ENCODE measurements at places on chromosomes 2 and 18. TPM values are rescaled to one million over a fixed set of nuclear protein-coding genes. Genes with fewer than 3 reads are reported as not detected.
A peak's percentile ranks its signal among the peaks of the same experiment; 100 is the strongest.

Gene PLEK
- total RNA-seq = 4.8 TPM

Gene CKAP2L
- total RNA-seq = 0.70 TPM

Gene LINC00305
- not detected for total RNA-seq

Gene CXCR4
- total RNA-seq = 446 TPM

Gene SDC1
- 213 TPM for total RNA-seq

Gene TNFAIP6
- not detected for total RNA-seq

Gene PAX8
- 18.0 TPM for total RNA-seq

Gene RTKN
- total RNA-seq = 46.2 TPM

Gene CHRND
- total RNA-seq = not detected

Gene KATNAL2
- total RNA-seq = not detected

Gene IL1RL1
- total RNA-seq = 25.6 TPM

Gene IL1RL2
- total RNA-seq = 0.57 TPM

DNA sequence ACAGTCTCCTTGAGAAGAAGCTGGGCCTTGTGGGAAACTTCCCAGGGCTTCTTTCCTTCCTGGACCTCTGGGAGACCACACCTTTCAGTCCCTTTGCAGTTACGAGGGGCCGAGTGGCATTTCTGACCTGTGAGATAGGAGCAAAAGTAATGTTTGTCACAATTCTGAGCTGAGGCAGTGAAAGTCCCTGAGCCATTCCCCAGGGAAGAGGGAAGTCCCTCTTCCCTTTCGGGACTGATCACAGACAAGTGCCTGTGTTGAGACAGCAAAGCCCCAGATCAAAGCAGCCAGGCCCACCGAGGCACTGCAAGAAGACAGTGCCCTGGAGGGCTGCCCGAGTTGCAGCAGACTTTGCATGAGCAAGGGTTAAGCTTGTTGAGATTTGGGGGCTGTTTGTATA, 41.9 kb downstream of the RHOB start:
- no peaks in the 10 kb centered on the region for H3K27me3 ChIP-seq
- DNase-seq = no peak
- H3K36me3 ChIP-seq = no peaks in the 10 kb centered on the region
- H3K4me3 ChIP-seq = no peak overlapping the region

GRCh38 chr2:118989481-118989880, 47.5 kb downstream of the MARCO start:
- H3K27ac ChIP-seq = no peak overlapping the region
- H3K4me1 ChIP-seq = no peaks in the 10 kb centered on the region
- no peak overlapping the region for H3K4me3 ChIP-seq
- DNase-seq = no peak
- H3K27me3 ChIP-seq = no peaks in the 10 kb centered on the region
- no peaks in the 10 kb centered on the region for H3K36me3 ChIP-seq

DNA sequence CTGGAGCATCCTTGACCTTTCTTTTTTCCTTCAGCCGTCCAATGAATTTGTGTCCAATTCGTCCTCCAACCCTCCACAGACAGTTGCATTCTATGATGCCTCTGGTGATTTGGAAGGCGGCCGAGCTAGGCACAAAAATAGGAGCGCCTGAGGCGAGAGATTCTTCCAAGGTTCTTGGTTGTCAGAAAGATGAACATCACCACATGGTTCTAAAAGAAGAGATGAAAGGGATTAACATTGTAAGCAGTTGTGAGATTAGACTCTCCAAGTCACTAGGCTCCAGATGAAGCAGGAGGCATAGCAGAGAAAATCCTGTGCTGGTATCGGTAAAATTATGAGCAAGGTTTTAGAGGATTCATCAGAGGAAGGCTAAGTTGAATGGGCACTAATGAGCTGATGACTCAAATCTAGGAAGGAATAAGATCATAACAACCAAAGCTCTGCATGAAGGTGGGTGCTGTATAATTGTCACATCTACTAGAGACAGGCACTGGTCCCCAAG, 75.4 kb upstream of the MAP4K3 start:
- H3K4me1 ChIP-seq = no peaks in the 10 kb centered on the region
- no peaks in the 10 kb centered on the region for H3K36me3 ChIP-seq
- H3K27me3 ChIP-seq = no peaks in the 10 kb centered on the region
- peak overlapping the region; percentile 51 for H3K27ac ChIP-seq
- H3K4me3 ChIP-seq = no peak overlapping the region

DNA sequence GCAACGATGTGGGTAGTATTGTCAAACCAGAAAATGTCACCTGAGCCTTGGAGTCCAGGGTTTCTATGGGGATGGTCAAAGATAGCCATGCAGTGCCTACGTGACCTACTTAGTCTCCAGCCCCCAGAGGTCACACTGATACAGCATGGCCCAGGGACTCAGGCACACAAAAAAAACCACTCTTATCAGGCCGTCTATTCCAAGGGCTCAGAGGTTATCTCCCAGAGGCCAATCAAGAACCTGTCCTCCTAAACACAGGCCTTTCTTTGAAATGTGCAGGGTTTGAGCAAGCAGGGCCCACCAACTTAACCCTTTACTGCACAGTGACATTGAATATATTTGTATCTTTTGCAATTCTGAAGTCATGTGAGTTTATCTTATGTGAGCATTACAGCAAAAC, 82.7 kb downstream of the MRO start:
- DNase-seq = no peak
- no peaks in the 10 kb centered on the region for H3K4me1 ChIP-seq
- no peak overlapping the region for H3K4me3 ChIP-seq
- no peak overlapping the region for H3K27ac ChIP-seq

DNA sequence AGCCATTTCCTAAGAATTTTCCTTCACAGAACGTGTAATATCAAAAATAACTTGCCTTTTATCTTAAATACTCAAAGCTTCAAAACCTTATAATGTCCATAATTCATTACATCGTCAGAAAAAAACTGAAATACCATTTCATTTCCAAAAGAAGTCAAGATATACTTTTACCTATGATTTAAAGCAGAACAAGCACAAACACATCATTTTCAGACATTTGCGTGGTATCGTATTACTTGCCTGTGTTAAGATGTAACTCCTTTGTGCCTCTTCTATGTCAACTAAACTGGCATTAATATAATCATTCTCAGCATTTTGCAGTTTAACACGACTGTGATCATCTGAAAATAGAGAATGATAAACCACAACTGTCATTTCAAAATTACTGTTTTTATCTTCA, 47.5 kb downstream of the PTPN2 start:
- H3K4me3 ChIP-seq = no peak overlapping the region
- H3K36me3 ChIP-seq = no peaks in the 10 kb centered on the region
- no peaks in the 10 kb centered on the region for H3K27me3 ChIP-seq
- DNase-seq = no peak
- H3K27ac ChIP-seq = no peak overlapping the region
- peaks cover 6% of the 10 kb centered on the region for H3K4me1 ChIP-seq

DNA sequence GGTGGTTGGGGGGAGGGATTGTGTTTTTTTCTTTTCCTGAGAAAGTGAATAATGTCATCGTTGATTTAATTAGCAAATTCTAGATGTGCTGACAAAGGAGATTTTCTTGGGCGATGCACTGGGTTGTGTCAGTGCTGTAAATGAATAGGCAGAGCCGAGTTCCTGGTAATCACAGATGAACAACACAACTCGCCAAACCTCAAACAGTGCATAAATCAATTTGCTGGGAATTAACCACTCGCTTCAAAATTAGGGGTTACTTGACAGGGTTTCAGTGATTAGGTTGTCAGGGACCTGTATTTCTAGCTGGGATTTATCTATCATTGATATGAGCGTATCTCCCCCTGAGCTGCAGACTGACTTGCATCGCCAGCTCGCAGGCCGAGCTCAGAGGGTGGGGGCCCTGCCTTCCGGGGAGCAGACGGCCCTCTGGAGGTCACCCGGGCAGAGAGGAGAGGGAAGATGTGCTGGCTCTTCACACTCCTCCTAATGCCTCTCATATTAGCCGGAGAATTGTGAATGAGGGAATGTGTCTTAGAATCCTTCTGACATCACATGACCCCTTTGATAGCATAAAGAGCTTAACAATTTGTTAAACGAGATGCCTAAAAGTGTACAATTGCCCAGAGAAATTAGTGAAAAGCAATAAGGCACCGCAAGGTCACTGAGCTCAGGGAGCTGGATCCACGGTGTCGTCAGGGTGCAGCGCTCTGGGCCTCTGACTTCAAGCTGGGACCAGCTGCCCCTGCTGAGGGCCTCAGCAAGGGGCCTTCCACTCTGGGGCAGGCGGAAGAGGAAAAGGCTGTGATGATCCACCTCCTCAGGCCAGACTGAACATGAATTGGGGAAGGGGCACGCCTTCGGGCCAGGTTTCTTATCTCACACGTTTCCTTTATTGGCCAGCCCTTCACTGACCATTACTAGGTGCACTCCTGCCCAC, 48.9 kb downstream of the SMIM21 start:
- no peaks in the 10 kb centered on the region for H3K27me3 ChIP-seq
- no peak overlapping the region for H3K27ac ChIP-seq
- no peak for DNase-seq
- H3K4me1 ChIP-seq = no peaks in the 10 kb centered on the region

- no peaks in the 10 kb centered on the region for H3K36me3 ChIP-seq
- H3K27me3 ChIP-seq = no peaks in the 10 kb centered on the region
- H3K4me1 ChIP-seq = no peaks in the 10 kb centered on the region
- no peak overlapping the region for H3K4me3 ChIP-seq
- no peak for DNase-seq
Observed at GRCh38 chr2:152183401-152184073, 8.0 kb upstream of the STAM2 start.

DNA sequence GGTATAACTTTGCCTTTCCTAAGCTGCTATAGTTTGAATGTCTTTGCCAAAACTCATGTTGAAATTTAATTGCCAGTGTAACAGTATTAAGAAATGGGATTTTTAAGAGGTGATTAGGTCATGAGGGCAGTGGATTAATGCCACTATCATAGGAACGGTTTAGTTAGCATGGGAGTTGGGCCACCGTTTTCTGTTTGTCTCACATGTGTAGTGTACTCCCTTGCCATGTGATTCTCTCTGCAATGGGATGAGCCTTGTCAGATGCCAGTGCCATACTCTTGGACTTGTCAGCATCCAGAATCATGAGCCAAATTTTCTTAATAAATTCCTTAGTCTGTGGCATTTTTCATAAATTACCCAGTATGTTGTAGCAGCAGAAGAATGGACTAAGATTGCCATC, 388.9 kb upstream of the RGPD4 start:
- no peaks in the 10 kb centered on the region for H3K36me3 ChIP-seq
- no peaks in the 10 kb centered on the region for H3K4me1 ChIP-seq
- DNase-seq = no peak
- H3K27ac ChIP-seq = no peak overlapping the region
- no peaks in the 10 kb centered on the region for H3K27me3 ChIP-seq

- no peaks in the 10 kb centered on the region for H3K4me1 ChIP-seq
- no peaks in the 10 kb centered on the region for H3K36me3 ChIP-seq
- H3K4me3 ChIP-seq = no peak overlapping the region
Observed at GRCh38 chr2:13351068-13351467, 634.3 kb downstream of the TRIB2 start.

- no peaks in the 10 kb centered on the region for H3K27me3 ChIP-seq
- no peak overlapping the region for H3K27ac ChIP-seq
- no peaks in the 10 kb centered on the region for H3K4me1 ChIP-seq
- no peak for DNase-seq
Observed at GRCh38 chr2:55482186-55482884, 37.2 kb upstream of the CFAP36 start.

- no peak overlapping the region for H3K4me3 ChIP-seq
- no peak for DNase-seq
- no peaks in the 10 kb centered on the region for H3K27me3 ChIP-seq
- H3K27ac ChIP-seq = no peak overlapping the region
- H3K36me3 ChIP-seq = no peaks in the 10 kb centered on the region
Observed at GRCh38 chr2:176584333-176584732, 315.1 kb downstream of the MTX2 start.

DNA sequence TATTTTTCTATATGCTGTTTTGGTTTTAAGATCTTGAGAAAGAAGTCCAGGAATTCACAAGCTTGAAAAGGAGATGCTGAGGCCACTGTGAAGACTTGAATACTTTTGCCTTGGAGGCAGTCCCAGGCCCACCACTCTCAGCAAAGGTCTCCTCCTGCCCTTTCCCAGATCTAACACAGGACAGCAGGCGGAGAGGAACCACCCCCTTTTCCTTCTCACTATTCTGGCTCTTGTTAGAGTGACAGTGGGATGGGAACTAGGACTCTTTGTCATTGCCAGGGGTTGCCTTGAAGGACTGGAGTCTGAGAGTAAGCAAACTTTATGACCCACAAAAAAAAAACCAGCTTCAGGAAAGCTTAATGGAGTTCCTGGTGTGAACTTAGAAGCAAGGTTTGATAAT, 54.7 kb downstream of the E2F6 start:
- peaks cover 11% of the 10 kb centered on the region for H3K4me1 ChIP-seq
- no peak overlapping the region for H3K4me3 ChIP-seq
- no peaks in the 10 kb centered on the region for H3K36me3 ChIP-seq
- no peak overlapping the region for H3K27ac ChIP-seq
- no peaks in the 10 kb centered on the region for H3K27me3 ChIP-seq

GRCh38 chr2:29130295-29130694, 15.1 kb downstream of the CLIP4 start:
- no peak overlapping the region for H3K4me3 ChIP-seq
- no peaks in the 10 kb centered on the region for H3K4me1 ChIP-seq
- no peak overlapping the region for H3K27ac ChIP-seq
- no peak for DNase-seq
- H3K36me3 ChIP-seq = no peaks in the 10 kb centered on the region
- H3K27me3 ChIP-seq = no peaks in the 10 kb centered on the region

DNA sequence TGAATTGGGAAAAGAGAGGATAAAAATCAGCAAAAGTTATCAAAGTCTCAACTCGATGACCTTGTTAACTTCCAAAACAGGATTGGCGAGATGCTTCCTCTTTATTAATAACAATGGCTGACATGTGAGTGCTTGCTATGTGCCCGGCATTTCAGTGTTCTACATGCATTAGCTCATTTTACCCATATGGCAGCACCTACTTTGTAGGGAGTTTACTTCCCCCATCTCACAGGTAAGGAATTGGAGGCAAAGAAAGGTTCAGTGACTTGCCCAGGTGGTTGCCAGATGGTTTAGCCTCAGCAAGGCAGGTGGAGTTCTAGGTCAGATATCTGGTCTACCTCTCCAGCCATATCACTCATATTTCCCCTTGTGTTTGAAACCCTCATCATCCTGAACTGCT, 12.4 kb downstream of the TFCP2L1 start:
- no peak overlapping the region for H3K27ac ChIP-seq
- no peak overlapping the region for H3K4me3 ChIP-seq
- no peaks in the 10 kb centered on the region for H3K36me3 ChIP-seq
- H3K27me3 ChIP-seq = no peaks in the 10 kb centered on the region

GRCh38 chr2:129767346-129768035, 212.0 kb upstream of the RAB6C start:
- no peaks in the 10 kb centered on the region for H3K36me3 ChIP-seq
- no peak for DNase-seq
- no peak overlapping the region for H3K27ac ChIP-seq
- H3K27me3 ChIP-seq = no peaks in the 10 kb centered on the region
